ENCODE measurements at places on chromosomes 5 and 9.

- no peaks in the 10 kb centered on the region for H3K36me3 ChIP-seq
- no peaks in the 10 kb centered on the region for H3K27me3 ChIP-seq
- peak overlapping the region; percentile 97 for H3K27ac ChIP-seq
- no peak for DNase-seq
- H3K4me1 ChIP-seq, result peaks cover 33% of the 10 kb centered on the region
Measured at GRCh38 chr9:86282979-86283535, 719 bp upstream of the ISCA1 start.

- no peak overlapping the region for H3K27ac ChIP-seq
- no peaks in the 10 kb centered on the region for H3K4me1 ChIP-seq
- no peaks in the 10 kb centered on the region for H3K36me3 ChIP-seq
- no peaks in the 10 kb centered on the region for H3K27me3 ChIP-seq
- DNase-seq, result no peak
Measured at GRCh38 chr5:79349047-79349446, 113.1 kb downstream of the JMY start.

DNA sequence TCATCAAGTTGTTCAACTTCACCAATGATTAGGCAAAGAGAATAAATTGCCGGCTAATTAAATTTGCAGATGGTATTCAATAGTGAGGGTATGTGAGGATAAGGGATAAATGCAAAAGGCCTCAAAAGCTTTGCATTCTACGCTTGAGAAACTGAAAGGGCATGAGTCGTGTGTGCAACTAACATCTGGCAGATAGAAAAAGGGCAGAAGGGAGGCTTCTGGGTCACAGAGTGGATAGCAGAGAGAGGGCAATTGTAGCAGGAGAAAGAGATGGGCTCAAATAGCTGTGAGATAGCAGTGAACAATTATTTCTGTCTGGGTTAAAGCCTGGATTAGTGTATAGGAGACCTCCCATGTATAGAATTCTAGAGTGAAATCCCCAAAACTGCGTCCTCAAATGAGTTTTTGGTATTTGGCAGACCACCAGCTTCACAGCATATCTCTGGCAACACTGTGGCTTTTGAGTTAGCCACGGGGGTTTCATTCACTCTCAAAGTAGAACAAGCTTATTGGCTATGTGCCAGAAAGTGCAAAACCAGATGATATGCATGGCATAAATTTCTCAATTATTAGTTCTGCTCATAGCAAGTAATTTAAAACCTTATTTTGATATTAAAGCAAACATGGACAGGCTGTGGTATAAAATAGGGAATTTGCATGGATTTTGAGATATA, 586.3 kb downstream of the BRINP1 start:
- H3K4me1 ChIP-seq, result no peaks in the 10 kb centered on the region
- H3K4me3 ChIP-seq, result no peak overlapping the region
- no peak overlapping the region for H3K27ac ChIP-seq
- no peaks in the 10 kb centered on the region for H3K36me3 ChIP-seq
- no peaks in the 10 kb centered on the region for H3K27me3 ChIP-seq
- no peak for DNase-seq

DNA sequence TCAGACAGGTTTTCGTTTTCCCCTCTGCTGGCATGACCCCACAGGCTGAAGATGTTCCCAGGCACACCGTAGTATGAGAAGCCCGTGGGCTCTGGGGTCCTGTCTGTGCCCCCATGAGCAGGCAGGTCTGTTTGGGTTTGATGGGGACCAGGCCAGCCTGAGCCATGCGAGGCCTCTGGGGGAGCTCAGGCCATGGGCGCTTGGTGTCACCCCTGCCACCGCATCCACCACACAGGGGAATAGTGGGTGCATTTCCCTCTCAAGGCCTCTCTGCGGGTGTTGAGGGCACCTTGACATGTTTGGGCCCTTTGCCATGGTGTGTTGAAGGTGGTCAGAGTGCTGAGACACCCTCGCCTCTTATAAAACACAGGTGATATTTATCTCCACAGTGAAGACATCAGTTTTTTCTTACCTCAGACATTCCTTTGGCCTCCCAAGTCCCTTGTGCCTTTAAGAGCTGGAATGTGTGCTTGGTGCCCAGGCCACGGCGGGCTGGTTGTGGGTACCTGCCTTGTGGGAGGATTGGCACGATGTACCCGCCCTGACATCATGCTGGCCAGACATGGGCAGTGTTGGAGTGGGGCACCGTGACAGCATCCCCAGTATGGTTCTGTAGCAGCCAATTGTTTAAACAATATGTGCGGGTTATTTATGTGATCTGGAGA, 68.3 kb downstream of the WNK2 start:
- no peak overlapping the region for H3K4me3 ChIP-seq
- no peaks in the 10 kb centered on the region for H3K36me3 ChIP-seq
- H3K4me1 ChIP-seq, result no peaks in the 10 kb centered on the region
- H3K27me3 ChIP-seq, result no peaks in the 10 kb centered on the region
- no peak for DNase-seq

DNA sequence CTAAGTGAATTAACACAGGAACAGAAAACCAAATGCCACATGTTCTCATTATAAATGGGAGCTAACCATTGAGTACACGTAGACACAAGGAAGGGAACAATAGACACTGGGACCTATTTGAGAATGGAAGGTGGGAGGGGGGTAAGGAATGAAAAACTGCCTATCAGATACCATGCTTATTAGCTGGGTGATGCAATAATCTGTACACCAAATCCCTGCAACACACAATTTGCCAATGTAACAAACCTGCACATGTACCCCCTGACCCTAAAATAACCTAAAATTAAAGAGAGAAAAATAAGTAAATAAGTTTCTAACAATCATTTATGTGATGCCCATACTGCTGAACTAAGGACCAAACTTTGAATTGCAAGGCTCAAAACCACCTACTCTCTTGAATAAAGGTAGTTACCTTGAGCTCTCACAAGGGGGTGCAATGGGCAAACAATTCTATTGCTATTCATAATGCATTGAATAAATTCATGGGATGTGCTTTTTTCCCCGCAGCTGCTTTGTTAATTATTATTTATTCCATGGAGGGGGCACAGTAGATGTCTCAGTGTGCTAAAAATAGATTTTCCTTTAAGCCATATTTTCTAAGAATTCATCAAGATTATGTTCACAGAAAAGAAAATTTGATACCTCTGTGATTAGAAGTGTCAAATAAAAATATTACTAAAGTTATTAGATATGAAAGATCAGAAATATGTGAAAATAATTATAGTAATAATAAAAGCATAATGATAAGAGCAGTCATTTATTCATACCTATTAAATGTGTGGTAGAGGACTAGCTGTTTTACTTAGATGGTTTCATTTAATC, 76.2 kb upstream of the PTPN3 start:
- no peak for DNase-seq
- no peaks in the 10 kb centered on the region for H3K4me1 ChIP-seq
- H3K4me3 ChIP-seq, result no peak overlapping the region
- no peaks in the 10 kb centered on the region for H3K27me3 ChIP-seq
- no peak overlapping the region for H3K27ac ChIP-seq

GRCh38 chr9:137787381-137787780, 90.2 kb upstream of the CACNA1B start:
- H3K4me1 ChIP-seq, result no peaks in the 10 kb centered on the region
- H3K4me3 ChIP-seq, result no peak overlapping the region
- H3K36me3 ChIP-seq, result no peaks in the 10 kb centered on the region
- no peak overlapping the region for H3K27ac ChIP-seq
- DNase-seq, result no peak

DNA sequence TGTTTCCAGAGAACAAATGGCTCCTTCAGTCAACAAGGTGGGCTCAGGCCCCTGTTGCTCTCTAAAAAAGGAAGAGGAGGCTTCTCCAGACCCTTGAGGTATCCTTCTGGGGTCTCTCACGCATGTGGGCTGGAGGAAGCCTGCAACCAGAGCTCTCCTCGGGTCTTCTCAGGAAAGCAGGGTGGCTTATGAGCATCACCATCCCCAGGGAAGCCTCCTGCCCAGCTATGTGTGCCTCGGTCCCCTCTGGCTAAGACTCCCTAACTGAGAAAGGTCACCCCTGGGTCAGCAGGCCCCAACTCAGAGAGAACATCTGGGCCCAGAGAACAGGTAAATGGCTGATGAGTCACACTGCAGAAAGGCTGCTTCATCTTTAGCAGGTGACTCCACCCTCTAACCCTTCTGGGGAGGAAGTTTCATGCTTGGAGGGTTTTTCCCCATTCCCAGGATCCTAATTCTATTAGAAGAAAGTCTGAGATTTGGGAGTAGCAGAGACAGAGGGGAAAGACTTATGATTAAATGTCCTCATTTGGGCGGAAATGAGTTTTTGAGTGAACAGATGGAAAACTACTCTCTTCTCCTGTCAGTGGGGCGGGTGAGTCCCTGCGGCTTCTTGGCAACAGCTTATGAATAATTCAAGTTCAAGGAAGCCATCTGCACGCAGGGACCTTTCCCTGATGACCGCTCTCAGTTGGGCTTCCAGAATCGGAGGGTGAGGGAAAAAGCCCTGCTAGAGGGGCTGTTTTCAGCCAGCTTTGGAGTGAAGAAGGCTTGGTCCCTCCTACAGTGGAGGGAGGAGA, 41.9 kb downstream of the TGFBI start:
- peak; percentile 61 for DNase-seq
- H3K27me3 ChIP-seq, result no peaks in the 10 kb centered on the region
- H3K27ac ChIP-seq, result no peak overlapping the region

GRCh38 chr5:92889140-92889539, 691.9 kb downstream of the NR2F1-AS1 start:
- H3K4me1 ChIP-seq, result peaks cover 9% of the 10 kb centered on the region
- no peaks in the 10 kb centered on the region for H3K27me3 ChIP-seq
- no peak overlapping the region for H3K4me3 ChIP-seq
- no peak overlapping the region for H3K27ac ChIP-seq
- H3K36me3 ChIP-seq, result no peaks in the 10 kb centered on the region

GRCh38 chr9:135088979-135089847, 1.7 kb downstream of the OLFM1 start:
- peaks cover 21% of the 10 kb centered on the region for H3K4me1 ChIP-seq
- H3K27ac ChIP-seq, result no peak overlapping the region
- peak overlapping the region; percentile 45 for H3K4me3 ChIP-seq
- H3K27me3 ChIP-seq, result peaks cover 3% of the 10 kb centered on the region
- no peak for DNase-seq
- no peaks in the 10 kb centered on the region for H3K36me3 ChIP-seq

GRCh38 chr9:70484232-70485130, 70.0 kb upstream of the KLF9 start:
- no peaks in the 10 kb centered on the region for H3K36me3 ChIP-seq
- H3K27me3 ChIP-seq, result no peaks in the 10 kb centered on the region
- H3K4me3 ChIP-seq, result no peak overlapping the region
- H3K4me1 ChIP-seq, result peaks cover 84% of the 10 kb centered on the region

GRCh38 chr9:8430945-8431344, 631.4 kb upstream of the DMAC1 start:
- no peak overlapping the region for H3K4me3 ChIP-seq
- H3K36me3 ChIP-seq, result no peaks in the 10 kb centered on the region
- no peaks in the 10 kb centered on the region for H3K27me3 ChIP-seq
- no peak for DNase-seq
- H3K27ac ChIP-seq, result no peak overlapping the region

DNA sequence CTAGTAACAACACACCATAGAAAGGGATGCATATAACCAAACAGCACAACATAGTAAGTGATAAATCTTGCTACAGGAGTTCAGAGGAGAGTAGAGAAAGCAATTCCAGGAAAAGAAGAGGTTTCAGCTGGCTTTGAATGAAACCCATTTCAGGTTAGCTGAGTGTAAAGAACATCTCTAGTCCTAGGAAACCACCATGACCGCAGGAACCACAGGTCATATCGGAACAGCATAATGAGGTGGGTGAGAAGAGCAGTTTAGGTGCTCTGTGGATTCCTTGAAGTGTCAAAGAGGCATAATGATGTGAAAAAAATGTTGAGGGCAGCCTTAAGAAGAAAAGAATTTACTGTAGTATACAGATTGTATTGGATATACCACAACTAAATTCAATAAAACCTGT, 507.5 kb downstream of the MTRR start:
- H3K27ac ChIP-seq, result no peak overlapping the region
- no peaks in the 10 kb centered on the region for H3K4me1 ChIP-seq
- no peak overlapping the region for H3K4me3 ChIP-seq
- H3K27me3 ChIP-seq, result no peaks in the 10 kb centered on the region
- DNase-seq, result no peak
